Lung (tissue), 17 donors: ENCODE measurements at places on chromosomes 2 and 18. TPM values are rescaled to one million over a fixed set of nuclear protein-coding genes. Genes with fewer than 3 reads are reported as not detected.

DNA sequence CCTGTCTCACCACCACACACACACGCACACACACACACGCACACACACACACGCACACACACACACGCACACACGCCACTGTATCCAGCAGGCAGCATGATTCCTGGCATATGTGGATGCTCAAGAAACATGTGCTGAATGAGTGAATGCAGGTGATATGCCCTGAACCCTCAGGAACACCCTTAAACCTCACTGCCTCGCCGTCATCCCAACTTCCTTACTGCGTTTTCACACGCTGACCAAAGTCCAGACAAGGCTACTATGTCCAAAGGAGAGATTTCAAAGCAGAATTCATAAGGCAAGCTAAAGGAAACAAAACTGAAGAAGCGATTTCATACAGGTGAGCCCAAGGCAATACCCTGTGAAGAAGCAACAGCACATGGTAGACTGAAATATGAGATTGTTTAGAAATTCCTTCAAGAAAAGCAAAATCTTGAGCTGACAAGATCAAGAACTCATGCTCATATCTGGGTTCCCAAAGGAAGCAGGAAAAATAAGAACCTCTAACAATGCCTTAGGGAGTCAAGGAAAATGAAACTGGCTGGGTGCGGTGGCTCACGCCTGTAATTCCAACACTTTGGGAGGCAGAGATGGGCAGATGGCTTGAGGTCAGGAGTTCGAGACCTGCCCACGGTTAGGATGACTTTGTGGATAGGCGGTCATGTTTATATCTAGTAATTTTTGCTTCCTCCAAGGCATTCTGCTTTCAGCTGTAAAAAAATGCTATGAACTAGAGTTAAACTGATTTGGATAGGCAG is 69.1 kb downstream of the TNFRSF11A start:
- H3K36me3 ChIP-seq = no peaks in the 10 kb centered on the region
- no peak for DNase-seq

GRCh38 chr18:58612315-58613055 is 16.4 kb downstream of the ALPK2 start:
- no peak overlapping the region for H3K27ac ChIP-seq
- no peaks in the 10 kb centered on the region for H3K27me3 ChIP-seq
- H3K36me3 ChIP-seq = no peaks in the 10 kb centered on the region
- H3K4me3 ChIP-seq = no peak overlapping the region
- no peaks in the 10 kb centered on the region for H3K4me1 ChIP-seq

DNA sequence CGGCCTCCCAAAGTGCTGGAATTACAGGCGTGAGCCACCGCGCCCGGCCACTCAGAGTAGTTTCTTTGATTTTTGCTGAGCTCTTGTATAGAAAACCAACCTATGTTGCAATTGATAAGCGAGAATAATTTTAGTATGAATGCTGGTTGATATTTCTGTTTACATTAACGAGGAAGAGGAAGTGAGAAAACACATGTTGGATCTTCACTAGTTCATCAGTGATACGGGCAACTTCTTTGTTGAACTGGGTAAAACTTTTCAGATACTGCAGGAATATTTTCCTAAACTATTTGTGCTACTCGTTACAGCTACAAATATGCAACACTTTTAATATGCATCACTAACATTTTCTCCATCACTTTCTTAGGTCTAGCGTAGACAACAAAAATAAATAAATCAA is 67.9 kb upstream of the SLC25A52 start:
- no peak for DNase-seq
- no peak overlapping the region for H3K4me3 ChIP-seq
- no peak overlapping the region for H3K27ac ChIP-seq
- no peaks in the 10 kb centered on the region for H3K27me3 ChIP-seq
- peaks cover 5% of the 10 kb centered on the region for H3K36me3 ChIP-seq
- H3K4me1 ChIP-seq = no peaks in the 10 kb centered on the region

DNA sequence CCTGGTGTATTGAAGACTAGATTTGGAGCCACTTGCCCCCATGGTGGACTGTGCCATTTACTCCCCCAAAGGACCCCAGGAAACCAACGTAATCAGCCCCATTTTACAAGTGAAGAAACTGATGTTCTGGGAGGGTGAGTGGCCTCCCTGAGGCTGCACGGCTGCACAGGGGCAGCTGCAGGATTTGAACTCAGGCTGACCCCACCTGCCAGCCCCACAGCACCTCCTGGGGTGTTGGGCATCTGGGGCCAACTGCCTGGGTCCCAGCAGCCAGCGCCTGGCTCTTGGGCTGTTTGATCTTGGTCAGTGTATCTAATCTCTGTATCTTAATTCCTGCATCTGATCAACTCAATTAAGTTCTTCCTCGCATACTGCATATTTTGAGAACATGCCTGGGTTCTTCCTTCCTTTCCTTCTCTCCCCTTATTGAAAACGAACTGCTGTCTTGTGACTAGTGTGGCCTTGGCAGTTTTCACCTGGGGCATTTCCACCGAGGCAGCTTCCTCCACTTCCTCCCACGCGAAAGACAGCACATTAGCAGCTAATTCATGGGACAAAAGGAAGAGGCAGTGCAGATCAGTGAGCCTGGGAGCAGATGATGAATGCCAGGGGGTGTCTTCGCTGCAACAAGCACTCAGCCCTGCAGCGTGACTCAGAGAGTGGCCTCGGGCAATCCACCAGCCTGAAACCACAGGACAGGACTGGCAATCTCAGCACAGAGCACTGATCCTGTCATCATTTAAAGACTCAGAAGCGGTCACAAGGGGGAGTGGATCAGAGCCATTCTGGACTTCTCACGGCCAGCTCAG is 184.1 kb upstream of the RAB12 start:
- H3K27ac ChIP-seq = no peak overlapping the region
- H3K4me1 ChIP-seq = no peaks in the 10 kb centered on the region
- H3K4me3 ChIP-seq = no peak overlapping the region
- no peak for DNase-seq
- H3K36me3 ChIP-seq = no peaks in the 10 kb centered on the region

DNA sequence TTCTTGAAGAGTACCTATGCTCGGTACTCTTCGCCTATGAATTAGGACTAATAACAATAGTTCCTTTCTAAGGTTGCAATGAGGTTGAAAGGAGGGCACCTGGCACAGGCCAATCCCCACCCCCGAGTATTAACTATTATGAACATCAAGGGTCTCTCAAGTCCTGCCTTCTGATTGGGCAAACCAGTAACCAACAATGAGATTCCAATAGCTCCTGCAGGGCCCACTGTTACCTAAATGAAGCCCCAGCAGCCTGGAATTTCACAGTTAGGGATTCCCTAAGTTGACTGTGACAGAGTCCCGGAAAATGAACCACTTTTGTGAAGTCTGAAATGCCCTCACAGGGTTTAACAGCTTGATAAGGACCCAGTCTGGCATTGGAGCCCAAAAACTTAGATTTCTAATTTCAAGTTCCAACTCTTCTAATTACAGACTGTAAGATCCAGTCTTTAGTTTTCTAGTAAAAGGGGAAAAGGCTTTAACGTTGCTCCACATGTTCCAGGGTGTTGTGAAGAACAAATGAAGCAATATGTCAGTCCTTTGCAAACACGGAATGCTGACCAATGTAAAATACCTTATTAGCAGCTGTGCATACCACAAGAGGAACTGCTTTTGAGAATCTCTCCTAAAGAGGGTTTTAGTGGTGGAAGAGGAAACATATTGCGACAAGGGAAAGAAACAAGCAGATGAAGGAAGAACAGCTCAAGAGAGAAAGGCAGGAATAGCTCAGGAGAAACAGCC is 277.7 kb upstream of the MAP2 start:
- H3K4me1 ChIP-seq = no peaks in the 10 kb centered on the region
- H3K4me3 ChIP-seq = no peak overlapping the region
- no peaks in the 10 kb centered on the region for H3K27me3 ChIP-seq
- no peaks in the 10 kb centered on the region for H3K36me3 ChIP-seq

DNA sequence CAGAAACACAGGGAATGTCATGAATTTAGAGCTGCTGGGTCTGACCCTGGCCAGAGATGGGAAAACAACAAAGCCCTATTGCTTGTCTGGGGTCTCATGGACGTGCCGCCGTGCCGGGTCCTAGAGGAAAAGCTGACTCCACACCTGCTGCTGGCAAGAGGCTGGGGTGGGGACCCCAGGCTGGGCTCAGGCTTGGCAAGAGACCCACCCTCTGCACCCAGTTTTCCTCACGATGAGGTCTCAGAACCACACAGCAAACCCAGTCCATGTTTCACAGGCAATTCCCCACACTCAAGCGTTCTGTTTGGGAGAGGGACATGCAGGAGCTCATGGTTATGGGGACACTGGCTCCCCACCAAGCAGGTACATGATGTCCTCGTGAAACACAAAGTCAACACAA is 367.3 kb upstream of the SALL3 start:
- H3K4me3 ChIP-seq = no peak overlapping the region
- no peaks in the 10 kb centered on the region for H3K27me3 ChIP-seq
- no peak for DNase-seq
- H3K36me3 ChIP-seq = no peaks in the 10 kb centered on the region

The TMEFF2 gene
- total RNA-seq = 0.43 TPM

The FAM237A gene
- not detected for total RNA-seq

The RAB27B gene
- total RNA-seq = 8.2 TPM

The KCNG2 gene
- total RNA-seq = 0.80 TPM

The AOX1 gene
- 10.1 TPM for total RNA-seq
